ENCODE measurements at places on chromosomes 6 and 20.
A peak's percentile ranks its signal among the peaks of the same experiment; 100 is the strongest.

DNA sequence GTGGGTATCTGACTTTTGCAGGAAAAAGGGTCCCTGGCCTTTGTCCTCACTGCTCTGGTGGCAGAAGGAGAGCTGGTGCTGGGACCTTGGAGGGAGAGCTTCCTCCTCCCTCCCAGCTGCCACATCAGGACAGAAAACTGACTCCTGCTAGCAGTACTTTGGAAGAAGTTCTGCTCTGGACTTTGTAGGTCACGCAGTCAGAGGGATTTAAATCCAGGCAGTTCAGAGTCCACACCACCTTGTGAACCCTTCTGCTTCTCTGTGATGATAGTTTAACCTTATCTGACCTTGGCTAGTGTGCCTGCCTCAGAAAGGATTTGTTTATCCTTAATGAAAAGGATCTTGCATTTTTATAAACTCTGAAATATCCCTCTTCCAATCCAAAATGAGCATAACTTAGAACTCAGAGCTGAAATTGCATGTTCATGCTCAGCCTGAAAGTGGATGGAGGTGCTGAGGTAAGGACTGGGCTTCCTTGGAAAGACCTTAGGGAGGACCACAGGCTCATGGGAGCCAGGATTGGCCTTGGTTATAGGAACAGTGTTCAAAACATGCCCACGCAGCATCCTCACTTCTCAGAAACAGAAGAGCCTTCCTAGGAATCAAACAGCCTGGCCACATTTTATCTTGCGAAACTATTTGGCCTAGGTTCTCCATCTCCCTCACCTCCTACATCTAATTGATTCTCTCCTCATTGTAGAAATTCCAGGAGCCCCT is 123.9 kb upstream of the SASH1 start:
- no peak for DNase-seq

- DNase-seq = no peak
These were observed 22.1 kb downstream of the DCBLD1 start for GRCh38 chr6:117504478-117505144.

DNA sequence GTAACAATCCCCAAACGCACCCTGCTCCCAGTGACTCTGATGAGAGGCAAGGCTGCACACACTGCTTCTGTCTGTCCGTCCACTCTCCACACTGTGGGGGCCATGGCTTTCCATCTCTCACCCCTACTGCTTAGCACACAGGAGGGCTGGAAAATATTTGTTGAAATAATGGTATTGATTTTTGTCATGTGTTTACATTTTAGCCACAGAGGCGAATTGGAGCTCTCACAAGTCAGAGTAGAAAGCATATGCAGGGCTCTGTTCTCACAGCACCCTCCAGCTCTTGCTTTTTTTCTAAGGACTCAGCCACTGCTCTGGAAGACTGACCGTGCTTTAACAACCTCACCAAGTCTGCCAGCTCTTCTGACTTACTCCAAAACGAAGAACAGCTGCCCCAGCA is 273.8 kb downstream of the GMDS start:
- DNase-seq = no peak

DNA sequence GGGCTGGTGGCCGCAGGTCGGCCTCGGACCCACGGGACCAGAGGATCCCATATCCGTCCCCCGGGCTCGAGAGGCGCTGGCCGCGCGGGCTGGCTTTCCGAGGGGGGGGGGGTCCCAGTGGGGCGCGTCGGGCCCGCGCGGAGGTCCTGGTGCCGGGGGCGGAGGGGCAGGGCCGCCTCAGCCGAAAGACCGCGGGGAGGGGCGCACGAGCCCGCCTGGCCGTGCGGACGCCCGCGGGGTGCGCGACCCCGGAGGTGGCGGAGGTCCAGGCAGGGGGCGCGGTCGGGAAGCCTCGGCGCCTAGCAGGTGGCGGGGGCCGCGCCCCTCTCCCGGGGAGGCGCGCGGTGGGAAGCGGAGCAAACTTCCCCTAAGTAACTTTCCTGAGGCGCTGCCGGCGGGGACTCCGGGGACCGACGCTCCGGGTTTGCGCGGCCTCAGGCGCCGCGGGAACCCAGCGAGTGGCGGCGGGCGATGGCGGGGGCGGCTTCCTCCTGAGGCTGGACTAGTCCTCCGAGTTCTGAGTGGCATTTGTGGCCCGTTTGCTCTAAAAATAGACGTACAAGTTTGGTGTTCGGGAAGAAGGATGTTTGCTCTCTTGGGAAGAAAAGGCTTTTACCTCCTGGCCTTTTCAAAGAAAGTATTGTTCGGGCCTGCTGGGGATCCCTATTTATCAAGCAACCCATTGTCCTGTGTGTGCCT is 26.5 kb upstream of the BTBD3 start:
- DNase-seq = peak; percentile 29

- no peak for DNase-seq
These were observed 26.9 kb downstream of the TSHZ2 start for GRCh38 chr20:52999040-52999439.

DNA sequence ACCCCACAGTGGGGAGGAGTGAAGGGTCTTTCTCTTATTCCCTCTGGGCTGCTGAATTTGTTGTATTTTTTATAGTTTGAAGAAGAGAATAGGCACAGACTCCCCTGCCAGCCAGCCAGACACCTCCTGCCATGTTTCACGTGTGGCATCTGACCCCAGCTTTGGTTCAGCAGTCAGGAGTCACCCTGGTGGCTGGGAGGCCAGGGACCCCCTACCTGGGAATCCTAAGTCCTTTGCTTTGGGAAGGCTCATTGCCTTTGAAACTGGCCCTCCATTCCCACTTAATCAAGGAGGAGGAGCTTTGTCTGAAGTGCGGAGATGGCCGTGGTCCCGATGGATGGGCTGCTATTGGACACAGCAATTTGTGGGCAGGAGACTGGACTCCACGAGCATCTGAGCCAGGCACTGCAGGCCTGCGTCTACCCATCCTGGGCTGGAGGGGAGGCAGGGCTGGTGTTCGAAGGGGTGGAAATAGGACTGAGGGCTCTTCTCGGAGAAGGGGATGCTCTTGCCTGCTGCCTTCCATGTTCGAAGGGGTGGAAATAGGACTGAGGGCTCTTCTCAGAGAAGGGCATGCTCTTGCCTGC is 196.1 kb downstream of the DLL1 start:
- DNase-seq = no peak

DNA sequence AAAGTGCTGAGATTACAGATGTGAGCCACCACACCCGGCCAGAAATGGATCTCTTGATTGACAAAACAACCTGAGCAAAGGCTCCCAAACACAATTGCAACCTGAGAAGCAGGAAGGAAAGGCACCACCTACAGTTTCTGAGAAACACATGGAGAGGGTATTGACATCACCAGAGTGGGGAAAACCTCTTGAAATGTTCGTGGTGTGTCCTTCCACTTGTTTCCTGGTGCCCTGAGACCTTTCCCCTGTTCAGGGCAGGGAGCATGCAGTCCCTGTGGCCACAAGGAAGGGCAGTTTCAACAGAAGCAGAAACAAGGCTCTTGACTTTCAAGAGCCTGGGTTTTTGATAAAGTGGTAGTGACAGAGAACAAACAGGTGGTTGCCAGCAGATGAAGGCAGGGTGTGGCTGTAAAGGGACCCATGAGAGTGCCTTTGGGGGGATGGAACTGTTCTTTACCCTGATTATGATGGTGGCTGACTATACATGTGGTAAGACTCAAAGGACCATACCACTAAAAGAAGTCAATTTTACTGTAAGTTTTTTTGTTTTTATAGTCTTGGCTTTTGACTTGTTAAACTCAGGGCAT is 3.2 kb upstream of the BPIFA1 start:
- DNase-seq = no peak

GRCh38 chr20:46827718-46828458 is 66.8 kb upstream of the EYA2 start:
- DNase-seq = no peak

- no peak for DNase-seq
These were observed 194.0 kb downstream of the PKHD1 start for GRCh38 chr6:51893366-51893765.

GRCh38 chr6:131784561-131784960 is 23.3 kb upstream of the ENPP1 start:
- no peak for DNase-seq

GRCh38 chr6:145865595-145865994 is 51.0 kb upstream of the FBXO30 start:
- DNase-seq = no peak

DNA sequence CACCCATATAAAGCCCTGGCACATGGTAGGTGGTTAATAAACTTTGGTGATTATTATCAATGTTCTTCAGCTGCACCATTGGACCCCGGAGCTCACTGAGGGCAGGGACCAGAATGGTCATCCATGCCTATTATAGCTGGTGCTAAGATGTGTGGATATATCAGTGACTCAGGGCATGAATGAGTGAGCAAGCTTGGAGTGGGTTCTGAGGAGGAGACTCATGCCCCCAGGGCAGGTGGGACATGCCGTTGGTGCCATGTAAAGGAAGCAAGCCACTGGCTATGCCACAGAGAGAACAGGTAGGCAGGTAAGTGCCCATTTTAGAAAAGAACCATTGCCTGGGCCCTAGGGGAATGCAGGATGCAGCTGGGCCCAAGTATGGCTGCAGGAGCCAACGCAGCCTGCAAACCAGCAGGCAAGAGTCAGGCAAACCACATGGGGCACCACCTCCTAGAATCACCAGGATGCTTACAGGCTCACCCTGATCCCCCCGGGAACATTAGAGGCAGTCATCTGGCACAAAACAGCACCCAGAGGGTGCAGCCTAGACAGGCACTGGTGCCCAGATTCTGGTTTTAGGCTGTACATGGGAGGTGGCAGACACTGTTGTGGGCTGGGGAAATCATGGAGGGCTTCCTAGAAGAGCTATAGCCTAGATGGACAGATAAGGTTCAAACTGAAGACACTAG is 23.5 kb downstream of the PLAGL2 start:
- no peak for DNase-seq

GRCh38 chr6:43269273-43270007 is 26.2 kb downstream of the TTBK1 start:
- DNase-seq = no peak

DNA sequence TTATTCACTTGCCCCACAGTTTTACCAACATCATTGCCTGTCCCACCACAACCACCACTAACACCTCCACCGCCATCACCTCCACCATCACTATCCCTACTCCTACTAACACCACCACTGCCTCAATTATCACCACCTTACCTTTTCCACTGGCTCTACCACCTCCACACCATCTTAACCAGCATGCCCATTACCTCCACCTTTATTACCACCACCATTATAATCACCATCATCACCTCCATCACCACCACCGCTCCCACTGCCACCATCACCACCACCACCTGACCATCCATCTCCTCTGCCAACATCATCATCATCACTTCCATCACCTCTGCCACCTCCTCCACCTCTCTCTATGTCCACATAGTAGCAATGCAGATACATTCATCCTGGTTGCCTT is 90.0 kb downstream of the SNAP25 start:
- no peak for DNase-seq

DNA sequence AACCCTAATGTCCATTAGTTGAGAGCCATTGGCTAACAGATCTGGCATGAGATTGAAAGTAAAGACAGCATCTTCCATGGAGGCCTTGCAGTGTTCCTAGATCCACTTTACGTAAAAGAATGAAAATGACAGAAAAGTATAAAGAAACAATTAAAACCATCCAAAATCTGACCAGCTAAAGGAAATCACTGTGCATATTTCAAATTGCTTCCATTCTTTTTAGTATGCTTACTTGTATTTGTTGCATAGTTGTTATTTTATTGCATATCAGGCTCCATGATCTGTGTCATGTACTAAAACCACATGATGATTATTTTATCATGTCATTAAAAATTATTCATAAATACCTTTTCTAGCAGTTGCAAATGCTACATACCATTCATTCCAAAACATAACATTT is 67.9 kb downstream of the GCLC start:
- no peak for DNase-seq

- DNase-seq = no peak
These were observed 43.3 kb downstream of the CHD6 start for GRCh38 chr20:41574802-41575389.

GRCh38 chr6:147000545-147001488 is 203.4 kb upstream of the STXBP5 start:
- no peak for DNase-seq

DNA sequence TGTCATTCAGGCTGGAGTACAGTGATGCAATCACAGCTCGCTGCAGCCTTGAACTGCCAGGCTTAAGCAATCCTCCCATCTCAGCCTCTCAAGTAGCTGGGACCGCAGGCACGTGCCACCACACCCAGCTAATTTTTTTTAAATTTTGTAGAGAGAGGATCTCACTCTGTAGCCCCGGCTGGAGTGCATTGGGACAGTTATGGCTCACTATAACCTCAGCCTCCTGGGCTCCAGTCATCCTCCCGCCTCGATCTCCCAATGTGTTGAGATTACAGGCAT is 86.5 kb downstream of the SERAC1 start:
- no peak for DNase-seq

GRCh38 chr6:30206799-30207618 is 6.2 kb downstream of the TRIM26 start:
- DNase-seq = no peak

DNA sequence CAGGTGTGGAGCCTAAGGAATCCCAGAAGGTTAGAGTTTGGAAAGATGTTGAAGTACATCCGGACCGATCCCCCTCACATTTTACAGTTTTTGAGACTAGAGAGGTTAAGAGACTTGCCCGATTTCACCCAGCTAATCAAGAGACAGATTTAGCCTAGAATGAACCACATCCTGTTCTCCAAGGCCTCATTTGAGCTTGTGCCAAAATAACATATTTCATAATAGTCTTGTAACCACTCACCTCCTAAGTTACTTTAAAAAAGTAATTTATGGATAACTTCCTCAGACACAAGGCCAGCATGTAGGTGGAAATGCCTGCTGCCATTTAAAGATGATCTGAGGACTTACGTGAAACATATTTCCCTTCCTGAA is 39.8 kb upstream of the ARHGAP18 start:
- no peak for DNase-seq

GRCh38 chr20:62872862-62873261 is 11.2 kb upstream of the TCFL5 start:
- no peak for DNase-seq

DNA sequence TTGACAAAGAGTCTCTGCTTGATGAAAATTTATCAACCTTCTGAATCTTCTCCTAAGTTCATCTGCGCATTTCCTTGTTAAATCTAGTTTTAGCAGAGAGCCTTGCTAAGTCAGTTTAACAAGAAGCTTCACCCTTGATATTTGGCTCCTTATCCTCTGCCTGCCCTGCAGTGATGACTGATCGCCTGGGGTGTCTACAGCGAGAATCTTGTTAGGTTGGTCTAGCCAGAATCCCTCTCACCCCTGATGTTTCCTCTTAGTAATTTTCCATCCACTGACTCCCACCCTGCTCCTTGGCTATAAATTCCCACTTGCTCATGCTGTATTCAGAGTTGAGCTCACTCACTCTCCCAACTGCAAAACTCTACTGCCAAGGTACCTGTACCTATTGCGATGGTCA is 114.1 kb downstream of the TENT5A start:
- DNase-seq = no peak

Measured in GM10248 (cell line).